Fibroblast of skin of left biceps (primary cell): ENCODE measurements at places on chromosomes 5 and 9.

- no peak for DNase-seq
Observed at GRCh38 chr9:121700832-121701419, 49.5 kb downstream of the DAB2IP start.

DNA sequence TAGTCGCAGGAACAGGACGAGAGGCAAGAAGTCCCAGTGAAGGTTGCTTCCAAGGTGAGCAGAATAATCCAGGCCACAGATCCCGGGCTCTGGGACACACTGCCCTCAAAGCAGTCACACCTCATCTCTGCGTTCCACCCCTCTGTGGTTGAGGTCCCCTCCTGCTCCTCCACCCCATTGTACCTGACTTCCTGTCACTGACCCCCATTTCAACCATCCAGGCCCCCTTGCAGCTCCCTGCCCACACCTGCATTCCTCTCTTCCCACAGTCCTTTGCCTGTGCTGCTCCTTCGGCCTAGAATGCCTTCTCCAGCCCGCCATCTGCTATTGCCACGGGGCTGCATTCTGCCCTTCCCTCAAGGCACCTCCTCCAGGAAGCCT is 73.5 kb downstream of the PAX5 start:
- no peak for DNase-seq

- DNase-seq, result no peak
Observed at GRCh38 chr5:4643190-4643589, 496.9 kb upstream of the ADAMTS16 start.

- no peak for DNase-seq
Observed at GRCh38 chr5:66015196-66015960, 89.0 kb downstream of the ERBIN start.

DNA sequence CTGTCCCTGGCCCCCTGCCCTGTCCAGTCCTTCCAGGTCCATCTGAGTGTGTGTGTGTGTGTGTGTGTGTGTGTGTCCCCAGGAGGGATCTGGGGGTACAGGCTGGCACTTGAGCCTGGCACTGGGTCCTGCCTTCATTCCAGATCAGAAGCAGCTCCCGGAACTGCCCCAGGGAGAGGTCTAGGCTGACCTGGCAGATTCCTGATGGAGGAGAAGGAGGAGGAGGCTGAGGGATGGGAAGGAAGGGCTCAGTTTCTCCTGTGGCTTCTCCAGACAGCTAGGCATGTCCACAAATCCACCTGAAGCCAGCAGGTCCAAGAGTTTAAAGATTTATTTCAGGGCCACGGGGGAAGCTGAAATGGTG is 328 bp downstream of the NDST1 start:
- DNase-seq, result no peak

GRCh38 chr5:72093217-72093616 is 14.1 kb upstream of the MAP1B start:
- DNase-seq, result no peak

DNA sequence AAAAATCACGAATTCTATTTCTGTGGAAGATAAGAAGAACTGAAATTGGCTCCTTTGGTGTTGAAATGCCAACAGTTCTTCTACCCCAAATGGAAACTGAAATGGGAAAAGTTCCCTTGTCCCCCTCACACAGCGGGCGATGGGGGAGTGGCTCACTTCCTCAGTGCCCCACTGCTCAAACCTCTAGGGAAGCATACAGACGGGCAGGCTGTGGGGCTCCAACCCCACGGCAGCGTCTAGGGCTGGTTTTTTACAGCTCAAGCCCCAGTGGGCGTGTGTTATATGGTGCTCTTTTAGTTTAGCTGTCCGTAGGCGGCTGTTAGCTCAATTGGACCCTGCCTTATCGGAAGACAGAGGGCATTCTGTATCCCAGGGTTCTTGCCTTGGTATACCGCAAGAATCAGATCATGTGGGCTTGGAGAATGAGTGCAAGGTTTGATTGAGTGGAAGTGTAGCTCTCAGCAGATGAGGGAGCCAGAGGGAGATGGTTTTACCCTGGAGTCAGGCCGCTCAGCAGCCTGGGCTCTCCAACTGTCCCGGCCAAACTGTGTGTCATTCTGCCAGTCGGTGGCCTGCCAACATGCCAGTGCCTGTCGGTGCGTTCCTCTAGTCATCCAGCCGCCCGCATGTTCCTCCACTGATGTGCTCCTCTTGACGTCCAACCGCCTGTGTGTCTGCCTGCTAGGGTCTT is 166.3 kb upstream of the ZNF608 start:
- DNase-seq, result no peak

DNA sequence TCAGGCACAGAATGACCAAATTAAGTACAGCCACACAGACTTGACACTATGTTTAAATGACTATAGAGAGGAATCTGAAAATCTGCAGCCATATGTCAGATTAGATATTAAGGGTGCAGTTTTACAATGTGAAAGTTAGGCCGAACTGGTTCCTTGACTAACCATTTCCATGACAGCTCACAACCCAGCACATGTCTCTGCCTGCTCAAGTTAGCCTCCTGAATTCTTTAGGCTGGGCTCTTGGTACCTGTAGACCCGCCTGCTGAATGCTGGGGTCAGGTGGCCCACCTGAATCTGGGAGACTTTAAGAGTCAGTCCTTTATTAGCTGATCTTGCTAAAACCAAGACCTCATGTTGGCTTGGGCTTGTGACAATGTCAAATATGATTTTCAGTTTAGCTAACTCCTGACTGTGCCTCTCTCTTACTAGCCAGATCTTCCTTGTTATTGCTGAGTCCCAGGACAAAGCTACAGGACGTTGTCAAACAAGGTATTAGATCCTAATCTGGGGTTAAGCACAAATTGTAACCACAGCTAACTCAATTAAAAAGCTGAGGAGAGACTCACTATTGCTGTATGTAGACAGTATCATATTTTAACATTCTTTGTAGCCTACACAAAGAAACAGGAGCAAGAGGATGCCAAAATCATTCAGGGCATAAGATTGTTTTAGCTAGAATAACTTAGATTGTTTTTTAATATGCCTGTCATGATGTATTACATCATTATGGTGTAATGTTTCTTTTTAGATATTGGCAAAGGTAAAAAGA is 490.9 kb downstream of the SEMA5A start:
- no peak for DNase-seq

DNA sequence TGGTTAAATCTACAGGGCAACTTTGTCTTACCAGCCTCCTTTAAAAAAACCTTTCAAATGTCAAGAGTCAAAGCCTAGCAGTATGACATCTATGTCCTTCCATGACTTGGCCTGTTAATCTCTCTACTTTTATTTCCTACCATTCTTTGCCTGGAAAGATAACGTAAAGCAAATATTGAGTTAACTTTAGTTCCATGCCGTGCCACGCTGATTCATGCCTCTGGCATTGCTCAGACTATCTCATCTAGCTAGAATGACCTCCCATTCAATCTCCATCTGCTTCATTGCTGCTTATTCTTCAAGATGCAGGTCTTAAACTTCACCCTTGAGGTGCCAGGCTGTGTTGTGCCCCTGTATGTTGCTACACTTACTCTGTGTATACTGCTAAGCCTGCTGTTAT is 729.8 kb downstream of the EFNA5 start:
- DNase-seq, result no peak
